AG04450 (cell line): ENCODE measurements at places on chromosomes 7 and 10.

GRCh38 chr7:83579740-83580139 is 69.2 kb downstream of the SEMA3E start:
- DNase-seq = no peak

- no peak for DNase-seq
Observed at GRCh38 chr10:127033216-127034033, 128.2 kb downstream of the DOCK1 start.

DNA sequence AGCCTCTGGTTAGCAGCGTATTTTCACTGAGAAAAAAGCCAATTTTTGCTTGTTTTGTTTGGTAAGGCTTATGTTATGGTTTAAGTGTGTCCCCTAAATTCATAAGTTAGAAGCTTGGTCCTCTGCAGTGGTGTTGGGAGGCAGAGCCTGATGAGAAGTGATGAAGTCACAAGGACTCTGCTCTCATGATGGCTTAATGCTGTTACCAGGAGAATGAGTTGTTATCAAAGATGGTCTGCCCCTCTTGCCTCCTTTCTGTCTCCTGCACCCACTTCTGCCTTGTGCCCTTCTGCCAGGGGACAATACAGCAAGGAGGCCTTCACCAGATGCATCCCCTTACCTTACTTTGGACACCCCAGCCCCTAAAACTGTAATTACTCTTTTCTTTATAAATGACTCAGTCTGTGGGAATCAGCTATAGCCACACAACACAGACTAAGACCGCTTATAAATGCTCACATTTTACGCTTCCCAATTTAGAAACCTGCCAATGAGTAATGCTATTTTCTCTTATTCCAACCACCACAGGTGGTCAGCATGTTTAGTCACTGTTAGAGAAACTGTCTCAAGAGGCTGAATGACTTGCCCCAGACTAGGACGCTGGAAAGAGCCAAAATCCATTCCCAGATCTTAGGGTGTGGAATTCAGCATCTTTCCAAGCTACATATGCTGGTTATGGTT is 6.1 kb upstream of the PKD1L1 start:
- no peak for DNase-seq

GRCh38 chr10:20020677-20021076 is 204.4 kb downstream of the PLXDC2 start:
- DNase-seq = no peak

- no peak for DNase-seq
Observed at GRCh38 chr7:149126662-149127266, 640 bp upstream of the ZNF425 start.

DNA sequence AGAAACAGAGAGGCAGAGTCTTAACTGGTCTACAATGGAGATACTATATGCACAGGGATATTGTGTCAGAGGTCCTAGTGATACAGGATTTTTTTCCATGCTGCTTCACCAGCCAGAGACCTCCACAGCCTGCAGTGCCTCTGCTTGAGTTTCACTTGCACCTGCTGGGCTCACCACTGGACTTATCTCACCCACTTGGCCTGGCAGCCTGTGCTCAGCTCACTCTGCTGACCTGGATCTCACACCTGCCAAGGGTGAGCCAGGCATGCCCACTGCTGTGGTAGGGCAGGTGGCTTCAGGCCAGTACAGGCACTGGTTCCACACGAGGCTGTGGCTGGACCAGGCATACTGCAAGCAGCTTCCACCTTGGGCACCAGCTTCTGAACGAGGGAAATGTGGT is 36.6 kb downstream of the PNLIPRP3 start:
- DNase-seq = no peak

DNA sequence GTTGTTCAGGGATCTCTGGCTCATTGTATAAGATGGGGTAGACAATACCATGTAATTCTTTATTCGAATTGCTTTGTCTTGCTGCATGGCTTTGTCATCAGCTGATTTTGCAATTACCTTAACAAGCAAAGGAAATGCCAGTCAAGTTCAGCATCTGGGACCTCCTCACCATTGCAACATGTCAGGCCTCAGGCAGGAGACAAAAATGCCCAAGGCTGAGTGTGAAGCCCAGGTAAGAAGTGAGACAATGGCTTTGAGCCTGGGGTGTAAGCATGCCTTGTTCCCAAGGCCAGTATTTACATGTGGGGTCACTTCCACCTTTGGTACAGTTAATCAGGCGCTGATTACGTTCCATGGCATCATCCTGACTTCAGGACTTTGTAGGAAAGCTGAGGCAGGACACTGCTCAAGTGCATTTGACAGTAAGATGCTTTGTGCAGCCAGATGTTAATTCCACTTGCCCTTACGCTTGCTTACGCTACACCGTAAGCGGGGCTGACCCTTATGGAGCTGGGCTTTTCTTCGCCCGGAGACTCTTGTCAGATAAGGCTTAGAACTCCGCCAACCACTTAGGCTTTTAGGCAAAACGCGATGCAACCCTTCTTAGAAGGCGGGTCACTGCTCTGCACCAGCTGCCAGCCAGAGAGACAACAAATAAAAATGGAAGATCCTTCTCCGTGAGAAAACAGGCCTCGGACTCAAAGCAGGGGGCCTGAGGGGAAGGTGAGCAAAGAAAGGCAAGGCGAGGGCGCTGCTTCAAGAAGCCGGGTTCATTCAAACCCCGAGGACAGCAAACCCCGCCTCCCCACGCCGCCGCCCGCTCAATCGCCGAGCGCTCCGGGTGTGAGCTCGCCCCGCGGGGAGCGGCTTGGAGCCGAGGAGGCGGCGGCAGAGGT is 1.3 kb upstream of the SP4 start:
- no peak for DNase-seq

GRCh38 chr7:50795253-50795652 is 12.6 kb upstream of the GRB10 start:
- DNase-seq = no peak
